ENCODE measurements at places on chromosomes 7 and 10.

DNA sequence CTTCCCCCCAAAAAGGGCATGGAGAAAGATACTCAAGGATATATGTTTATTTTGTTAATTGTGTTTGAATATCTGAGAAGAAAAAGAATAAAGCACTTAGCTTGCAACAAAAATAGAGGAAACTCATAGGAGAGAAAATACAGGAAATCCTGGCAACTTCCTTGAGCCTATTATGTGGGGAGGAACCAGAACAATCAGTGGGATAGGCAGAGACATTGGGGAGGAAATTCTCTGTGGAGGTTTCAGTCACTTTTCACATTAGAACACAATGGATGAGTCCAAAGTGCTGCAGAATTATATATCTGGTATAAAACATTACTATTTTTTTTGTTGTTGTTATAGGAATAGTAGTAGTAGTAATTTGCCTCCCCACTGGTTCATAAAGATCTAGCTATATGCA is 240.1 kb downstream of the THSD7A start:
- peaks cover 12% of the 10 kb centered on the region for H3K4me1 ChIP-seq
- H3K27me3 ChIP-seq, result no peaks in the 10 kb centered on the region
- H3K4me3 ChIP-seq, result no peak overlapping the region
- H3K27ac ChIP-seq, result no peak overlapping the region

- no peak overlapping the region for H3K4me3 ChIP-seq
- no peaks in the 10 kb centered on the region for H3K27me3 ChIP-seq
- H3K4me1 ChIP-seq, result peaks cover 5% of the 10 kb centered on the region
- H3K36me3 ChIP-seq, result peaks cover 24% of the 10 kb centered on the region
- DNase-seq, result no peak
- no peak overlapping the region for H3K27ac ChIP-seq
These were observed 5.2 kb downstream of the FZD9 start for GRCh38 chr7:73438547-73439409.

- no peak overlapping the region for H3K4me3 ChIP-seq
- peak; percentile 29 for DNase-seq
- no peak overlapping the region for H3K27ac ChIP-seq
- no peaks in the 10 kb centered on the region for H3K36me3 ChIP-seq
These were observed 55.9 kb downstream of the ITIH5 start for GRCh38 chr10:7610651-7611389.

GRCh38 chr7:155724327-155725005 is 80.0 kb downstream of the RBM33 start:
- no peaks in the 10 kb centered on the region for H3K36me3 ChIP-seq
- H3K4me3 ChIP-seq, result no peak overlapping the region
- no peaks in the 10 kb centered on the region for H3K27me3 ChIP-seq
- H3K4me1 ChIP-seq, result peaks cover 26% of the 10 kb centered on the region
- H3K27ac ChIP-seq, result no peak overlapping the region

GRCh38 chr7:29771081-29771816 is 35.1 kb upstream of the WIPF3 start:
- no peak overlapping the region for H3K4me3 ChIP-seq
- no peaks in the 10 kb centered on the region for H3K27me3 ChIP-seq
- no peaks in the 10 kb centered on the region for H3K4me1 ChIP-seq
- DNase-seq, result no peak
- H3K27ac ChIP-seq, result no peak overlapping the region
- no peaks in the 10 kb centered on the region for H3K36me3 ChIP-seq

- no peak overlapping the region for H3K4me3 ChIP-seq
- H3K27me3 ChIP-seq, result no peaks in the 10 kb centered on the region
- no peak overlapping the region for H3K27ac ChIP-seq
These were observed 218.0 kb downstream of the PHF14 start for GRCh38 chr7:11191574-11192220.

GRCh38 chr7:148916186-148916585 is 32.1 kb upstream of the EZH2 start:
- no peaks in the 10 kb centered on the region for H3K4me1 ChIP-seq
- no peaks in the 10 kb centered on the region for H3K27me3 ChIP-seq
- H3K36me3 ChIP-seq, result no peaks in the 10 kb centered on the region
- DNase-seq, result no peak
- H3K27ac ChIP-seq, result no peak overlapping the region
- H3K4me3 ChIP-seq, result no peak overlapping the region

GRCh38 chr7:30727061-30727945 is 24.6 kb upstream of the INMT start:
- no peaks in the 10 kb centered on the region for H3K4me1 ChIP-seq
- no peaks in the 10 kb centered on the region for H3K27me3 ChIP-seq
- DNase-seq, result no peak
- H3K4me3 ChIP-seq, result no peak overlapping the region
- no peaks in the 10 kb centered on the region for H3K36me3 ChIP-seq

GRCh38 chr10:113960617-113961181 is 83.0 kb upstream of the ADRB1 start:
- H3K36me3 ChIP-seq, result no peaks in the 10 kb centered on the region
- H3K27me3 ChIP-seq, result no peaks in the 10 kb centered on the region
- no peak for DNase-seq

GRCh38 chr7:45162311-45162845 is 4.8 kb downstream of the RAMP3 start:
- no peak for DNase-seq
- H3K27ac ChIP-seq, result no peak overlapping the region
- H3K27me3 ChIP-seq, result no peaks in the 10 kb centered on the region

DNA sequence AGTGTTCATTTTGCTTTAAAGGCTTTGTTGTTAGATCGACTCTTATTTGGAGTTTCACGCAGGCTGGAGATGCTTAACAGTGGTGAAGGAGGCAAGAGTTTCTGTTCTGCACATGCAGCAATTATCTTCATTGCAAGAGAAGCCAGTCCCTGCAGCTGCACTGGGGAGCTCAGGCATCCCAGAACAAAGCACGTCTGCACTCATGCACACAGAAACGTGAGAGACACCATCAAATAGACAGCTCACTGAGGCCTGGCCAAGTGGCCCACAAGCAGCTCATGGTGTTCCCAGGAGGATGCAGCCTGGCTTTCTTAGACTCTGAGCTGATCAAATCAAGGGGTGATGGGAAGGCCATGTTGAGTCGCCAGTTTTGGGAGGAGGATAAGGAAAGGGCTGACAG is 246.1 kb downstream of the CREB5 start:
- H3K36me3 ChIP-seq, result no peaks in the 10 kb centered on the region
- H3K27me3 ChIP-seq, result no peaks in the 10 kb centered on the region
- no peaks in the 10 kb centered on the region for H3K4me1 ChIP-seq
- no peak overlapping the region for H3K27ac ChIP-seq
- H3K4me3 ChIP-seq, result no peak overlapping the region

DNA sequence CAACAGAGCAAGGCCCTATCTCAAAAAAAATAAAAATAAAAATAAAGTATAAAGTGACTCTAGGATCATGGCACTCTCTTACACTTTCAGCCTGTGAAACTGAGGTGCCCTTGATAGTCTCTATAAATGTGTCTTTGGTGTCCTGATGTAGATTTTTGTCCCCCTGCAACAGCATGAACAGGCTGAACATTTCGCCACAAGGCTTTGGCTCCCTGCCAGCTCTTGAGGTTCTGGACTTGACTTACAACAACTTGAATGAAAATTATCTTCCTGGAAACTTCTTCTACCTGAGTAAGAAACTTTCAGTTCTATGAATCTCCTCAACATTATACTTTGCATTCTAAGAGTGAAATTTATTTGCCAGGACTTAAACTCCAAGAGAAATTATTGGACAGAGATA is 48.1 kb upstream of the BMS1 start:
- peak; percentile 40 for DNase-seq
- H3K36me3 ChIP-seq, result no peaks in the 10 kb centered on the region
- no peak overlapping the region for H3K4me3 ChIP-seq
- H3K4me1 ChIP-seq, result no peaks in the 10 kb centered on the region
- no peak overlapping the region for H3K27ac ChIP-seq

DNA sequence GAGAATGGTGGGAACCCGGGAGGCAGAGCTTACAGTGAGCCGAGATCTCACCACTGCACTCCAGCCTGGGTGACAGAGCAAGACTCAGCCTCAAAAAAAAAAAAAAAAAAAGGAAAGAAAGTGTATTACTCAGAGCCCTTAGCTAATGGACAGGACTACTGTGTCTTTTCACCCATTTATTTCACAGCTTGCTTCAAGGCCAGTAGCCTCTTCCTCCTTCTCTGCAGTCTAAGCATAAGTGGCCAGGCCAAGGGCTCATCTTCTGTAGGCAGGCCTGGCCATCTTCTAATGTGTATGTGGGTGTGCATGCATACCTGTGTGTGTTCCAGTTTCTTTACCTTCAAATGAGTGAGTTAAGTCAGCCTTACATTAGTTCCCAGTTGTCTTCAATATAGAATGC is 94.8 kb upstream of the GDF10 start:
- H3K4me3 ChIP-seq, result no peak overlapping the region
- H3K27me3 ChIP-seq, result no peaks in the 10 kb centered on the region
- DNase-seq, result no peak
- H3K4me1 ChIP-seq, result no peaks in the 10 kb centered on the region
- no peak overlapping the region for H3K27ac ChIP-seq

DNA sequence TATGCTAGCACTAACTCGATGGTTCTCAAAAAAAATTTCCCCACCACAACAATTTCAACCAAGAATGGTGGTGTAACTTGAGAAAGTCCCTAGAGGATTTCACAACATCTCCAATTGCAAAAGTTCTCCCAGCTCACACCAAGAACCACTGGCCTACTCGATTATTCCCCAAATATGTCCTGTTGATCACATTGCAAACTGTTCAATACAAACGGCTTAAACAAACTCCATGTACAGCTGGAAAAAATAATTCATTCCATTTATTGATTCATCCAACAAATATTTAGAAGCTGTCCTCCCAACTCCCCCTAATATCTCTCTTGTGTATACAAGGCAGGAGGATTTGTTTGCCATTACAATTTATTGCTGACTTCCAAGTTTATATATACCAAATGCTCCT is 19.1 kb downstream of the TMEM176B start:
- H3K27me3 ChIP-seq, result no peaks in the 10 kb centered on the region
- H3K4me3 ChIP-seq, result no peak overlapping the region
- no peak for DNase-seq
- no peaks in the 10 kb centered on the region for H3K36me3 ChIP-seq

GRCh38 chr7:29613100-29613499 is 49.5 kb downstream of the PRR15 start:
- no peak overlapping the region for H3K27ac ChIP-seq
- no peaks in the 10 kb centered on the region for H3K27me3 ChIP-seq
- no peak overlapping the region for H3K4me3 ChIP-seq
- no peaks in the 10 kb centered on the region for H3K36me3 ChIP-seq
- no peak for DNase-seq

DNA sequence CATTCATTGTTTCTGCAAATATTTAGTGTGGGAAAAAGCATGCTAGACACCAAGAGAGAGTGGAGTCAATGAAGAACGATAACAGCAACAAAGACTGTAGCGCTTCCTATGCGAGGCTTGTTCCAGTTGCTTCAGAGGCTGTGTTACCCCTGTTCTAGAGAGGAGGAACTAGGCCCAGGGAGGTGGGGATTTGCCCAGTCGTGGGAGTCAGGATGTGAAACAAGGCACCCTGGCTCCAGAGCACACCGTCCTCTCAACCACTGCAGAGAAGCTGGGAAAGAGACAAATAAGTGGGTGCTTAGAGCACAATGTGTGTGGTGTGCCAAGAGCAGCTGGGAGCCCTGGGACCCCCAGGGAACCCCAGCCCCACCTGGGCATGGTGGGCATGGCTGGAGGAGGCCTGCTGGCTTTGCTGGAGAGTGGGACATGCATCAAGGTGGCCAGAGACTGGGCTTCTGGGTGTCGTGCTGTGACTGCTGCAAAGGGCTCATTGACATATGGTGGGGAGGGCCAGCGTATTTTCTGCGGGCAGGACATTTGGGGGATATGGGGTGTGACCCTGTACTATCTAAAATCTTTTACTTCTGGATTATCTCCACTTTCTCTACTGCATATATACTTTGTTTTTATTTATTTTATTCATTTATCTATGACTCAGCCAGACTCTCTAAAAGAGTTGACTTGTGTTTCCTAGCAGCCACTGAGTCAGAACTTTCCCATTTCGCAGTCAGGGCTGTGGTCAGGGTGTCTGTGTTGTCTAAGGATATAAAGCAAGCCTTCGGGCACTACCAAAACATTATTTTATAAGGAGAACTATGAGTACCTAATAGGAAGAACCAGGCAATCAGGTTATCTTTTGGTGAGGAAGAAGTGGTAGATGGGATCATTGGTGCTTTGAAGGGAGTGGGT is 95.4 kb downstream of the TCF7L2 start:
- no peak overlapping the region for H3K4me3 ChIP-seq
- no peak overlapping the region for H3K27ac ChIP-seq
- H3K36me3 ChIP-seq, result no peaks in the 10 kb centered on the region
- no peaks in the 10 kb centered on the region for H3K27me3 ChIP-seq

GRCh38 chr10:44993922-44994751 is 6.6 kb upstream of the ZNF22 start:
- DNase-seq, result no peak
- peak overlapping the region; percentile 92 for H3K27ac ChIP-seq
- H3K4me3 ChIP-seq, result no peak overlapping the region
- H3K36me3 ChIP-seq, result no peaks in the 10 kb centered on the region
- H3K27me3 ChIP-seq, result no peaks in the 10 kb centered on the region

DNA sequence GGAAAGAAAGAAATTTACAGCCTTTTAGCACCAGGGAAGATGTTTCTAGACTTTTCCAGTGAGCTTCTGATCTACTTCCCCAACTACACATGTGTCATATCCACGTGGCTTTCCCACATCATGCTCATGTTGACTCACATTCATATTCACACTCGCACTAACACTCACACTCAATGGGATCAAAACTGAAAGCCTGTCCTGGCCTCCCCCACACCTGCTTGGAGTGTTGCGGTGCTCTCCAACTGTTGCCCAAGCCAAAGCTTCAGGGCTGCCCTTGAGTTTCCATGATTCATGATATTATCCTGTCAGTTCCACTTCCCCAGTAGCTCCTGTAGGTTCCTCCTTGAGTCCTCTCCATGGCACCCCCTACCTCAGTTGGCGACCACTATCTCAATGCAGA is 444.4 kb downstream of the GATA3 start:
- no peak overlapping the region for H3K27ac ChIP-seq
- DNase-seq, result no peak
- H3K4me3 ChIP-seq, result no peak overlapping the region

GRCh38 chr10:133396035-133396624 is 2.2 kb downstream of the MTG1 start:
- H3K4me1 ChIP-seq, result peaks cover 16% of the 10 kb centered on the region
- H3K27ac ChIP-seq, result no peak overlapping the region
- DNase-seq, result no peak

- H3K36me3 ChIP-seq, result no peaks in the 10 kb centered on the region
- H3K27ac ChIP-seq, result no peak overlapping the region
- peaks cover 6% of the 10 kb centered on the region for H3K4me1 ChIP-seq
- H3K4me3 ChIP-seq, result no peak overlapping the region
- DNase-seq, result no peak
- H3K27me3 ChIP-seq, result no peaks in the 10 kb centered on the region
These were observed 52.2 kb downstream of the ERCC6 start for GRCh38 chr10:49486738-49487137.

- no peak overlapping the region for H3K4me3 ChIP-seq
- H3K4me1 ChIP-seq, result no peaks in the 10 kb centered on the region
- H3K36me3 ChIP-seq, result no peaks in the 10 kb centered on the region
- no peak for DNase-seq
- no peaks in the 10 kb centered on the region for H3K27me3 ChIP-seq
These were observed 248.7 kb downstream of the ARHGAP12 start for GRCh38 chr10:31679936-31680335.

GRCh38 chr10:124213899-124214510 is 120.6 kb upstream of the CHST15 start:
- no peaks in the 10 kb centered on the region for H3K27me3 ChIP-seq
- H3K27ac ChIP-seq, result no peak overlapping the region

All from body of pancreas (tissue), 4 donors.